ENCODE measurements at places on chromosomes 5 and 9.

GRCh38 chr9:93243112-93243511, 59.2 kb downstream of the WNK2 start:
- DNase-seq: no peak

DNA sequence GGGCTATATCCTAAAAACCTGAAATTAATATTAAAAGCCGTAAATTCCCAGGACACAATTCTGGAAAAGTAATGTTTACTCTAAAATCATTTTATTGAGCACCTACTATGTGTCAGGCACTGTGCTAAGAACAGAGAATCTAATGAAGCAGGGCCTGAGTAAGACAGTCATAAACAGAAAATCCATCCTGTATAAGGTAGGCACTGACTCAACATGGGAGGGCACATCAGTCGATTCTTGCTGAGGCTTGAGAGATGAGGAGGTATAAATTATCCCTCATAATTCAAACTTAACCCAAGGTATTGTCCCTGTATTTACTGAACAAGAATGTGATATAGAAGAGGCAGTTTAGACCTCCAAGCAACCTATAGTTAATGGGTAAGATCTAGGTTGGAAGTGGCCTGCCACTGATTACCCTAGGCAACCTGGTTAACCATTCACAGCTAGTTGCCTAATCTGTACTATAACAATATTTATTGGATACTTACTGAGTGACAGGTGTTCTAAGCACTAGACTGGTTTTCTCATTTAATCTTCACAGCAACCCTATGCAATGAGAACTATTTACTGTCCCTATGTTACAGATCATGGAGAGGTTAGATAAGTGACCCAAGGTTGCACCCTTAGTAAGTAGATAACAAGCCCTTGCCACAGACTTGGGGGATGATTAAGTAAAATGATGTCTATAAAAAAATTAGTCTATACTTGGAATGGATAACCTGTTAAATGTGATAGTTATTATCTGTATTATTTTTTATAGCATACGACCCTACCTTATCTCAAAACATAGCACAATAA, 317.7 kb downstream of the PDE4D start:
- DNase-seq: no peak

DNA sequence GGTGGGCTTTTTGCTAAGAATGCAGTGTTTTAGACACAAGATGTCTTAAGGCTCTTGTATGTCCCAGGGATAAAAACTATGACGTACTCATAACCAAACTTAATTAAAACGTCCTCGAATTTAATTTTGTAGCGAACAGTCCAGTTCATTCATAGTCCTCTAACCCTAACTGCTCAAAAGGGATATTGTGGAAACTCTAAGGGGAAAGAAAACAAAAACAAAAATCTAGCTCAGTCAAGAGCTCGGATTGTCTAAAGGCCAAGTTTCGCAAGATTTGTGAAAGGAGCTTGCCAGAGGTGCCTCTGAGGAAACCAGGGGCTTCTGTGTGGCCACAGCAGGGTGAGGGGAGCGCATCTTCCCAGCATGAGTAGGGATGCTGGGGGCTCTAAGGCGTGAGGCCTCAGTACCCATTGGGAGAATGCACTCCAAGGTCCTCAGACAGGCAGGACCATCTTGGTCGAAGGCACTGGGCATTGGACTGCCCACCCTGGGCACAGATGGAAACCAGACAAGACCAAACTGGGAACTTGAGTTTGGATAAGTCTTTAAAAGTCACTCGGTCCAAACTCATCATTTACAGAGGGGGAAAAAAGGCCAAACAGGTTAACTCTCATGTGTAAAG, 71.8 kb downstream of the PRRT1B start:
- no peak for DNase-seq

DNA sequence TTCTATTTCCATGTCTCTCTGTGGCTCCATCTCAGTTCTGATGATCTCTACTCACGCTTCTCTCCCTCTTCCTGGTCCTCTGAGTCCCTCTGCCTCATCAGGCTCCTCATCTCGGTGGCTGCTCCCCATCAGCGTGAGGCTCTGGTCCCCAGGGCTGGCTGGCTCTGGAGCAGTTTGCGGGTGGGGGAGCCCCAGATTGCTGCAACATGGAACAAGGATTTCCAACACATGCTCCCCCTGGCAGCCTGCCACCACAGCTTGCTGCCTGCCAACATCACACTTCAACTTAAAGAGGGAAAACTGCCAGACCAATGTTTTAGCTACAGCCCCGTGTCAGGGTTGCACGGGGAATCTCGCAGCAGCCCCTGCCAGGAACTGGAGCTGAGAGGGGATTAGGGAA, 77.2 kb upstream of the NEK6 start:
- DNase-seq: no peak

- no peak for DNase-seq
These were observed 17.0 kb downstream of the DMAC1 start for GRCh38 chr9:7782400-7783120.

GRCh38 chr5:173317091-173317730, 11.0 kb downstream of the STC2 start:
- DNase-seq: no peak

GRCh38 chr5:129718471-129719090, 29.3 kb upstream of the MINAR2 start:
- no peak for DNase-seq

DNA sequence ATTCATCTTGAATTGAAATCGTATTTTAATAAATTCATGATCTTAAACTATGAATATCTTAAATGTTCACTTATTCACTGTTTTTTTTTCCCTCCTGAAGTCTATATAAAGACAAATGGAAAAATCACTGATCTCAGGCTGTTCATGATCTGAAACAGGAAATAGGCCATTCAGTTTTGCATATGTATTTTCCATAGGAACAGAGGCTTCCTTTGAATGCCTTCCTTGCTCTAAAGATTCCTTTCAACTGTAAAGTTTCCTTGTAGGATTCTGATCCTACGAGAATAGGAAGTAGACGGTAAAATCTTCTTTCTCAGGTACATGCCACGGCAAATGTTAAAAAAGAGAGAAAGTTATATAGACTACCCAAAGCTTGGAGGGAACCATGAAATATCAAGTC, 194.4 kb upstream of the PPP1R2B start:
- DNase-seq: no peak

GRCh38 chr5:37034955-37035354, 158.4 kb downstream of the NIPBL start:
- no peak for DNase-seq

- peak; percentile 13 for DNase-seq
These were observed 1.9 kb downstream of the GCNT4 start for GRCh38 chr5:75050415-75050814.

All from activated T-cell treated with anti-CD3 and anti-CD28 coated beads for 48 hours (primary cell).